CD4-positive, alpha-beta T cell treated with Interleukin-17A for 1 hour (primary cell): ENCODE measurements at places on chromosomes 13 and 19.

DNA sequence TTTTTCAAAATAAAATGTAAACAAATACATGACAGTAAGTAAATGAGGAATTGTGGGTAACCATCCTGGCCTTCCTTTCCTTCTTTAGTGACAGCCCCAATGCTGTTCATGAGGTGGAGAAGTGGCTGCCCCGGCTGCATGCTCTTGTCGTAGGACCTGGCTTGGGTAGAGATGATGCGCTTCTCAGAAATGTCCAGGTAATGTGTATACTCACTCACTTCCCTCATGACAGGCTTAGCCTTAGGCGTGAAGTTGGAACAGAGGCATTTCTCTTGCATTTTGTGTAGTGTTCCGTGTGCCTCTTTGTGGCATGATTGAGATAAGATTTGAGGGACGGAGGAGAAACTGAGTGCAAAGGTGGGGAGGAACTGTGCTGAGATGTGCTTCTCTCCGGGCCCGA, 12.0 kb downstream of the NAXD start:
- no peak for DNase-seq

- DNase-seq: no peak
Measured at GRCh38 chr13:101080616-101081015, 335.7 kb downstream of the NALCN start.

DNA sequence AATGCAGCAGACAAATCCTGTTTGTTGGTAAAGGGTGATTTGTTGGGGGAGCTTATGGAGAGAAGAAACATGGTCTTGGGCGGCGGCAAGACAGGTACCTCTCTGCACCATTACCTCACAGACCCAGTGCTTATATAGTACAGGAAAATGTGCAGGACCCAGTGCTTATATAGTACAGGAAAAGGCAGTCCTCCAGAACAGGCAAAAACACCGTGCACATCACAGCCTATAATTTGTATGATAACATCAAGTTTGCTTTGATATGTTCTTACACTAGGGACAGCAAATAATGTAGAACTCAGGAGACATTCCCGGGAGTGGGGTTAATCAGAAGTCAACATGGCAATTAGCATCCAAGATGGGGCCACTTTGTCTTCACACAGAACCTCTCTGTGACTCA, 20.9 kb downstream of the VAV1 start:
- no peak for DNase-seq

DNA sequence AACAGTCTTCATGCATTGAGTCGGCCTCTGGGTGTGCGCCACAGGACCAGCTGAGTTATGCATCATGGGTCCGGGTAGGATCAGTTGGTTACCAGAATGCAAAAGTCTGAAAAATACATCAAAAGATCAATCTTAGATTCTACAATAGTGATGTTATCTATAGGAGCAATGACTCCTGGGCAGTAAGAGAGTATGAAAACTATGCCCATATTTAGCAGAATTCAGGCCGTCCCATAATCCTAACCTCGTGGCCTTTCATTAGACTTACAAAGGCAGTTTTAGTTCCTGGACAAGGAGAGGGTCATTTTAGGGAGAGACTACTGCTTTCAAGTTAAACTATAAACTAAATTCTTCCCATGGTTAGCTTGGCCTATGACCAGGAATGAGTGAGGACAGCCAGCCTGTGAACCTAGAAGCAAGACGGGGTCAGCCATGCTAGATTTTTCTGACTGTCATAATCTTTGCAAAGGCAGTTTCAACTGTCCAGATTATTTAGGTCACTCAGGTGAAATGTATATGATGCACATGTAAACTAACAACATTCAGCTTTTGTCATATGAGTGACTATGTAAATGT, 11.8 kb upstream of the CDADC1 start:
- DNase-seq: no peak

DNA sequence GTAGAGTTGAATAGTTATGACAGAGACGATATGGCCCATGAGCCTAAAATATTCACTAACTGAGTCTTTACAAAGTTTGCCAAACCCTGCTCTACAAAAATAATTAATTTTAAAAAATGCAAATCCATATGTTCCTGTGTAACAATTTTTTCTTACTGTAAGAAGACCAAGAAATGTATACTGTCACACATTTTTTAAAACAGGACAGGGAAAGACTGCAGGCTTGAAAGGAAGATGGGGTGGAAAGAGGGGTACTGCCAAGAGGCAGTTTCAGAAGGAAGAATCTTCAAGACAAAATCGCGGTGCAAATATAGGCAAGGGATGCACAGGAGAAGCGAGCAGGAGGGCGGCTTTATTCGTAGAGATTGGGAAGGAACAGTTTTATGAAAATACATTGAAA, 115.7 kb upstream of the KLHL1 start:
- DNase-seq: no peak

- peak; percentile 55 for DNase-seq
Measured at GRCh38 chr19:17332677-17333581, 1.7 kb downstream of the ANO8 start.

DNA sequence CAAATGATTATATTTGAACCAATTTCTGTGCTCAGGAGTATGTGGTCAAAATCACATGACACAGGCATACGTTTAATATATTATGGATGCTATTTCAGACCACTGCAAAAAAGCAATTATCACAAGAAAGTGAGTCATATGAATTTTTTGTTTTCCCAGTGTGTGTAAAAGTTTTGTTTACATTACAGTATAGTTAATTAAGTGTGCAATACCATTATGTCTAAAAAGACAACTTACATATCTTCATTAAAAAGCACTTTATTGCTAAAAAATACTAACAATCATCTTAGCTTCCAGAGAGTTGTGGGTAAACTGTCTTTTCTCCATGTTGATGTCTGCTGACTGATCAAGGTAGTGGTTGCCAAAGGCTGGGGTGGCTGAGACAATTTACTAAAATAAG, 347.2 kb upstream of the PCDH9 start:
- DNase-seq: no peak

DNA sequence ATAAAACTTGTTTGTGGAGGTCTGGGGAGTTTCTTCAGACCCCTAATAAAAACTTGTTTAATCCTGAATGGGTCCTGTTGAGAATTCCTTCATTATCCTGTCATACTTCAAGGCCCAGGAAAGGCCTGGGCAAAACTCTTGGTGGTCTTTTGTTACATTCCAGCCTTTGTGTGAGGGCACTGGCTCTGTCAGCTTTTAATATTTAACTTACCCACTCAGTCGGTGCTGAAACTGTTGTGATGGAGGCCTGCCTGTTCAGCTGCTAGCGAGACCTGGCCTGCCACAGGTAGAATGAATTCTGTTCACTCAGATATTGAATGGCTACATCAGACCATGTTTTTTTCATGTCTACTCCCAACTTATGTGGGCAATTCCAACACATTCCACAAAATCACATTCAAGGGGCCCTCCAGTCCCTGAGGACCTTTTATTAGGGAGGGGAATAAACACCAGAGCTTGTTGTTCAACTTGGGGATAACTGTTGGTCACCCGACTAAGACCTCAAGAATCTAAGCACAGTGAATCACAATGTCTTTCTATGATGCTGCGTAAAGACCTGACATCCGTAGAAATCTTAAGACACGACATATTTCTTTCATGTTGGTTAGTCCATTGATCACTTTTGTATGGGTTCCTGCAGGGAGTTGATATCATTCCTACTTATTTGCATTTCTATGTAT, 12.5 kb downstream of the NLRP8 start:
- no peak for DNase-seq
